ENCODE measurements at places on chromosomes 5 and 9.

- no peak for DNase-seq
Measured at GRCh38 chr5:103569313-103570060, 6.9 kb upstream of the NUDT12 start.

- no peak for DNase-seq
Measured at GRCh38 chr5:939368-939767, 46.7 kb downstream of the TRIP13 start.

DNA sequence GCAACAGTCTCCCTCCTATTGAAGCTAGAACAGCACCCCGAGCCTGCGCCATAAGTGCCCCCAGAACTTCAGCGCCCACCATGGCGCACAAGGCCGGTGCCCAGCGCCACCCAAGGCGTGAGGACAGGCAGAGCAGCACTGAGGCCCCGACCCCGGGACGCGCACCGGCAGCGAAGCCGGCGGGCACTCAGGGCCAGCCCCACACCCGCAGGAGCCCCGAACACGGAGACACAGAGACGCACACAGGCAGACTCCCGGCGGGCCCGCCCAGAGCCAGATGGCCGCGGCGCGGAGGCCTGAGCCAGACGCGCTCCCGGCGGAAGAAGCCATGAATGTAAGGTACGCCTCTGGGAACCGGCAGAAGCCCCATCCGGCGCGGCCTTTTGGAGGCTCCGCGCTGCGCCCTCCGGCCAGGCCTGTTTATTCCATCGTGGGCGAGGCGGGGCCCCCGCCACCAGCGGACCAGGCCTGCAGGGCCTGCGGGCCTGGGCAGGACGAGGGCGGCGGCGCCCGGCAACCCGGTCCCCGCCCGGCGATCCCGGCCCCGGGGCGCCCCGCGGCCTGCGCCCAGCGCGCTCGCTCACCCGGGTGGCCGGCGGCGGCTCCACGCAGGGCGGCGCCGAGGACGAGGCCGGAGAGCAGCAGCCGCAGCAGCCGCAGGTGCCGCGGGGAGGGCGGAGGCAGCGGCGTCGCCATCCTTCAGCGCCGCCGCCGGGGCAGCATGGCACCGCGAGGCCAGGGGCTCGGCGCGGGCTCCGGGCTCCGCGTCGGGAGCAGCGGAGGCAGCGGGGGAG is 486 bp downstream of the NPDC1 start:
- no peak for DNase-seq

GRCh38 chr5:39469176-39469575 is 44.4 kb upstream of the DAB2 start:
- DNase-seq = no peak

DNA sequence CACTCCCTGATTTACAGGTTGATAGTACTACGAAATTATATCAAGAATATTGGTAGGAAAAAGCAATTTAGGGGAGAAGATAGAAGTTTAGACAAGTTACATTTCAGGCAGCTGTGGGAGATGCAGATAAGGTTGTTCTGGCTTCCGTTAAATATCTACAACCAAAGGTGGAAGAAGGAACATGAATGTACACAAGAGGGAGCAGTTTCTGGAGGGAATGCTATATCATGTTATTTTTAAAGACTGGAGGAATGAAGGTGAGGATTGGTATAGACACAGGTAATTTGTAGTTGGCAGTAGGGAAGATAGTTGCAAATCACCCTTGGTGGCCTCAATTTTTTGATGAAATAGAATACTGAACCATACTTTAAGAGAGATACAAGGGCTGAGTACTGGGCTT is 187.3 kb upstream of the NMUR2 start:
- DNase-seq = no peak

DNA sequence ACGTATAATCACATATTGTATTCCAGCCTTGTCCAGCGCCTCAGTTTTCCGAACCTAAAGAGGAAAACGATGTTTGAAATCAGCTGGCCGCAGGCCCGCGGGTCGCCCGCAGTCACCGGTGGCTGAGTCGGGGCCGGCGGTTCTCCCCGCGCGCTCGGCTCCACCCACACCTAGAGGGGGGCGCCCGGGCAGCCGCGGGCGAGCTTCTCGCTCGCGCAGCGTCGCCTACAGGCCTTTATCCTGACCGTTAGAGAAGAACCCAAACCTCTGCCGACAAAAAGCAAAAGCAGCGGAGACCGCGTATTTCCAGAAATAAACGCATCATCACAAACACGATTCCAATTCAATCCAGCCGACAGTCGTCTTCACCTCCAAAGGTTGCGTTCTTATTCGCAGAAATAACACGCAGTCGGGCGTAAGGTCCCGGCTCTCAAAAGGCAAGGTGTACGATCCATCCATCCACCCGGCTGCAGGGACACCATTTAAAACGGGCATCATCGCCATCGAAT is 725 bp upstream of the NIPBL start:
- peak; percentile 54 for DNase-seq

DNA sequence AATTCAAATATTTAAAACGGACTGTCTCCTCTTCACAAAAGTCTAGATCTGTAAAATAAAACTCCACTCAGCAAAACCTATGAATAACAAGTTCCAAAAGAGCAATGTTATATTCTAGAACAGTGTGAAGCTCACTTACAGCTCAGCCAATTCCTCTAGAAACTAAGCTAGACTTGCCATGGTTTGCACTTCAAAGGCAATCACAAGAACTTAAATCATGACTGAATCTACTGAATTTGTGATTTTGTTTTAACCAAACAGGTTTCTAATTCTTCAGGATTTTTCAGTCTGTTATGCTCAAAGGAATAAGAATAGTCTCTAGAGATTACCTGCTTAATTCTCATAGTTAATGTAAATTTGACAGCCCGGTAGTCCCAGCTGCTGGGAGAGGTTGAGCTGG is 1.4 kb upstream of the PKD2L2 start:
- no peak for DNase-seq

DNA sequence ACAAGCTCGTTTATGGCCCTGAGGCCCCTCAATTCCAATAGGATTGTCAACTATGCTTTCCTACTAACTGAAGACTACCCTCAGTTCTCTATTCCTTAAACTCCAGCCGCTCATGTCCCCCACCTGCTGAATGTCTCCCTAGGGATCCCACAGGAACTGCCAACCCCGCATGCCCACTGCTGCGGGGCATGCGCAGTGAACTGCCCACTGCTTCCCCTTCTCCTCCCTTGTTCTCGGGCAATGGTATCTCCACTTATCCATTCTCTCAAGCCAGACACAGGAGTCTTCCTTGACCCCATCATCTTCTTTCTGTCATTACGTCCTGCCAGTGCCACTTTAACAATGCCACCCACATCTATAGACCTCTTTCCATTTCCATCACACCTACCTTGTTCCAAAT is 90.0 kb downstream of the FGF18 start:
- no peak for DNase-seq

GRCh38 chr5:35145691-35146317 is 84.5 kb downstream of the PRLR start:
- no peak for DNase-seq
